ENCODE measurements at places on chromosomes 16 and 17.

GRCh38 chr16:86755571-86756006 is 177.2 kb downstream of the FOXL1 start:
- no peak for DNase-seq

DNA sequence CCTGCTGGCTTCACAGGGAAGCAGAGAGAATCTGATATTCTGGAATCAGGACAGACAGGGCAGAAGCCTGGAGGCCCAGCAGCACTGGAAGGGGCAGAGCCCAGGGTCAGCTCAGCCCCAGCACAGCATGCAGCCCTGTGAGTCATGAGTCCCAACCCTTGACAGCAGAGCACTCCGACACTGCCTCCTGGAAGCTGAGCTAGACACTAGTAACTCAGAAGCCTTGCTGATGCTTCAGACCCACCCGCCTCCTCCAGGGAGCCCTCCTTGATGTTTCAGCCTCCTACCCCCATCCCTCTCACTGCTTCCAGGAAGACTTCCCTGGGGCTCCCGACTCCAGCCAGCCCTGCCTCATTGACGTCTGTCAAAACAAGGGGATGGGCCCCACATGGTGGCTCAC is 6.9 kb downstream of the CAMKK1 start:
- peak; percentile 90 for DNase-seq

GRCh38 chr16:60304066-60304465 is 1570.0 kb upstream of the GOT2 start:
- DNase-seq = no peak

DNA sequence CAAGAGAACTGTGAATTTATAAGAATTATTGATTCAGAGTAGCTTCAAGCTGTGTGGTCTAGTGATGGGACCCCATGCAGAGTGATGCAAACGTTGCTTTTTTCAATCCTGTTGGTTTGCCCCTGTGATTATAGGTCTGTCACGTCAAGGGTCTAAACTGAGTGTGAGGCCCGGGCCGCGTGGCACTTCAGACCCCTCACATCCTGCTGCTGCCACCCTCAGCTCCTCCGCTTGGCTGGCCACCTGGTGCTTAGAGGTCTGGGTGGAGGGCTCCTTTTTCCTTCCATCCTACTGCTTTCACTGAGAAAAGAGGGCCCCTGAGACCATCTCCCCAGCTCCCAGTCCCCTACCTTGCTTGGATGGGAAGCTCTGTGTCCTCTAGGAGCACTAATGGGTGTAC is 12.0 kb downstream of the MYL4 start:
- DNase-seq = no peak

All from choroid plexus epithelial cell (primary cell).